NCI-H774 (cell line): ENCODE measurements at places on chromosomes 5 and 9.

DNA sequence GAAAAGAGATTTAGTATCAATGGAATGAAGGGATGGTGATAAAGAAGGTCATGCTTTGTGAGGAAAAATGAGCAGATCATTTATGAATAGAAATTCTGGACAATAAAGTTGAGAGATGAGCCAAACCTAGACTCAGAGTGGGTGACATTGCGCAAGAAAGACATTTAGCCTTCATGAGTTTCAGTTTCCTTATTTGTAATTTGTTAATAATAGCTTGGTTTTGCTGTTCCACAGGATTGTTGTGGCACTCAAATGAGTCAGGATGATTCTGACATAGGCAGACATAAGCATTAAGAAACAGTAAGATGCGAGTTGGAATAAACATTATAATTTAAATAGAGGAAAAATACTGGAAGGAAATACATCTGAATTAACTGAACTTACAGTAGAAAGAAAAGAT is 34.8 kb downstream of the ITGA2 start:
- DNase-seq: no peak

GRCh38 chr5:151320481-151320880 is 16.9 kb upstream of the SLC36A3 start:
- no peak for DNase-seq

DNA sequence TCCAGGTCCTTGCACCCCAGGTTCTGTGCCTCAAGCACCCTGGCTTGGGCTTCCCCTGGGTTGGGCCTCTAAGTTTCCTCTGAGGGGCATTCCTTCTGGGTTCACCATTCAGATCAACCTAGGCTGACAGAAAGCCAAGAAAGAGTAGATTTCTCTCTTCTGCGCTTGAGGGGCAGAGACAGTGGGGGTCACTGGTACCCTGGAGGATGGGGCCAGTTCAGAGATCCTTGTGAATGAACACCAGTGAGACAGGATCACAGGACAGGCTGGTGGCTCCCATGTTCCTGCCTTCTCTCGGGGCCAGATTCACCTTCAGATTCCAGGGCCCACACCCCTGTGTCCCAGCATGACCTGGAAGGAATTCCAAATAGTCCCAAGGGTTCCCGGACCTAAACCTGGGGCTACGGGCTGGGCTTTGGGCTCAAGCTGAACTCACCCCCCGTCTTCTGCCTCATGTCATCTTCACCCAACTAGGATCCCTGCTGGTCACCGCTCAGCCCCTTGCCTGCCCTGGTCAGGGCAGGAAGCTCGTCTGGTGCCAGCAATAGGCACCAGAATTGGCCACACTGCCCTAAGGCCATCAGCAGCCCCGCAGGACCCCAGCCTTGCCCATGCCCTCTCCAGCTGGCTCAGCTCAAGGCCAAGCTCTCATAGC is 91.8 kb upstream of the MVB12B start:
- no peak for DNase-seq

DNA sequence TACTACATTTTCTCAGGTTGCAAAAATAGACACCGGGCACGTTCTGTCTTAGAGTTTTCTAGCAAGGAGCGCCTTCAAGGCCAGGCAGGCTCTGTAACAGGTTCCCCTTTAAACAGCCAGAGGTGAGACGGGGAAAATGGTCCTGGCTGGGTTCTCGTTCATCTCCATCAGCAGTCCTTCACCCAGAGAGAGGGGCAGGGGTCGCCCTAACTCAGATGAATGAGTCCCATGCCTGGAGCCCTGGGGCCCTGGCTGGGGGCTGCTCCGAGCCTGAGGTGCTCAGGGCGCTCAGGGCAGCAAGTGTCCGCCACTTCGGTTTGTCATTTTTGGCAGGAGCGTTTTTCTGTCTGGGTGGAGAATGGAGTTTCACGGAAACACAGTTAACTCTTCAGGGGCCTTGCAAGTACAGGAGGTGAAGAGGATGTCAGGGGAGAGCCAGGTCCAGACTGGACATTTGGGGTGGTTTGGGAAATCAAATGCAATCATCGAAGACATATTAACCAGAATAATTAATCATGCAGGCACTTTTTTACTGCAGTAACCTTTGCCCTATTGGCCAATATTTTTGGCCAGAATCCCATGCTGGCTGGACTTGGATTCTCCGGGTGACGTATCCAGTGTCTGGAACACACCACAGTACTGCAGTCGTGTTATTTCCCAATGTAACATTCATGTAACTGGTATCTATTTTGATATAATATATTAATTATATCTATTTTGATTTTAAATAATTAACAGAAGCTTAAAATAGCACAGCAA is 2.9 kb downstream of the NTNG2 start:
- DNase-seq: no peak

- DNase-seq: no peak
Observed at GRCh38 chr5:115820846-115821245, 4.4 kb upstream of the CDO1 start.

DNA sequence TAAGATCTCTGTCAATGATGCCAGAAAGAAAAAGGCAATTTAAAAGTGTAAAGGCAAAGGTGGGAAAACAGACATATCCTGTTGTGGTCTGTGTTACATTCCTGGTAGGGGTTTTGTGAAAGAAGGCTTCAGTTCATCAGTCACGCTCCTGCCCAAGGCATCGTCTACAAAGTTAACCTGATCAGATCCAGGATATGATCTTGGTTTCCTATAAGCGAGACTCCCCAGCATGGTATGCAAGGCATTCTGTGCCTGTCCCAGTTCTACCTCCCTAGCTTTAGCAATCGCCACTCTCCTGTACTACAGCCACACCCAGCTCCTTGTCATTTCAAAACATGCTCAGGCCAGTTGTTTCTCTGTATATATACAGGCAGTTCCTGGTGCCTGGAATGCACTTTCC is 58.0 kb upstream of the PTPN3 start:
- DNase-seq: no peak

- DNase-seq: no peak
Observed at GRCh38 chr5:93591323-93591945, 8.4 kb downstream of the NR2F1 start.
